Natural killer cell treated with Interleukin-12 subunit alpha and Interleukin-12 subunit beta and Interleukin-15 and Interleukin-18, amount 100 ng/mL, for 72 hours (primary cell): ENCODE measurements at places on chromosomes 2 and 18. TPM values are rescaled to one million over a fixed set of nuclear protein-coding genes. Genes with fewer than 3 reads are reported as not detected.

GRCh38 chr2:1414121-1414520 lies 858 bp downstream of the TPO start:
- DNase-seq, result no peak

The MC4R gene
- total RNA-seq, result not detected

DNA sequence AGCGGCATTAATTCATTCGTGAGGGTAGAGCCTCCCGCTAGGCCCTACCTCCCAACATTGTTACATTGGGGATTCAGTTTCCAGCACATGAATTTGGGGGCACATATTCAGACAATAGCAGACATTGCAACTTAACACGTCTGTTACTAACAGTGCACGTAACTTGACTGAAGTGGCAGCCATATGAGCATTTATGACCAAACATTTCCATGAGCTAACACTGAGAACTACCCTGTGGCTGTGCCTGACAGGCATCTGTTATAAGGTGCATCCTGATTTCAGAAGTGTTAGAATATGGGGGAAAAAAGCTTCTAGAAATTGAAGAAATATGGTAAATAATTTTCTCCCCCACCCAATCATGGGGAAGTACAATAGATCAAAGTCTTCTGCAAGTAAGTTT lies 24.5 kb downstream of the MALT1 start:
- no peak for DNase-seq

GRCh38 chr2:75342504-75343175 lies 143.3 kb upstream of the TACR1 start:
- no peak for DNase-seq

DNA sequence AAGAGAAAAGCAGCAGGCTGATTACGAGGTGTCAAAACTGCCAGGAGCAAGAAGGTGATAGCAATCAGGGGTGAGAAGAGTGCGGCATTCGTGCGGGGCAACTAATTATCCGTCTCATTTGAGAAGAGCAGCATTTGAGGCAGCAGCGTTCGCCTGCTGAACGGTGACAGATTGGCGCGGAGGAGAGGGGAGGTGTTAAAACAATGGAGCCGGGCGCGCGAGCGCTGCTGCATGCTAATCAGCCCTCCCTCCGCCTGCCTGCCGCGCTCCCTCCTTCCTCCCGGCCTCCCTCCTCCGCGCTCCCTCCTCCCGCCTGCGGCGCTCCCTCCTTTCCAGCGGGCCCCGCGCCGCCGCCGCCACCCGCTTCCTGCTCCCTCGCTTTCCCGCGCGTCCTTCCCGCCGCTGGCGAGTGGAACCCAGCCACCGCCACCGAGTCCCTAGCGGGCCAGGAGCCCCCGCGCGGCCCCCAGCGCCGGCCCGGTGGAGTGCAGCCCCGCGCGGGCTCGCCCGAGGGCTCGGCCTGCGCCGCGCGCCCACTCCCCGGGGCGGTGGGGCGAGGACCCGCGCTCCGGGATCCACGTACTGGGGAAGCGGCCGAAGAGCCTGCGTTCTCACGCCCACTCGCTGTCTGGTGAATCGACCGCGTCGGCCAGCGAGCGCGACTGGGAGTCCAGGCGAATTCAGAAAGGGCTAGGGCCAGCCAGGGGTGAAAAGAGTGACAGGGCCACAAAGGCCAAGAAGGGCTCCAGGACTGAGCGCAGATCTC lies 69.5 kb upstream of the PSMD14 start:
- peak; percentile 69 for DNase-seq

The ASIC4 gene
- 0.12 TPM for total RNA-seq

- DNase-seq, result no peak
Measured at GRCh38 chr2:37500031-37500430, 155.6 kb downstream of the QPCT start.

DNA sequence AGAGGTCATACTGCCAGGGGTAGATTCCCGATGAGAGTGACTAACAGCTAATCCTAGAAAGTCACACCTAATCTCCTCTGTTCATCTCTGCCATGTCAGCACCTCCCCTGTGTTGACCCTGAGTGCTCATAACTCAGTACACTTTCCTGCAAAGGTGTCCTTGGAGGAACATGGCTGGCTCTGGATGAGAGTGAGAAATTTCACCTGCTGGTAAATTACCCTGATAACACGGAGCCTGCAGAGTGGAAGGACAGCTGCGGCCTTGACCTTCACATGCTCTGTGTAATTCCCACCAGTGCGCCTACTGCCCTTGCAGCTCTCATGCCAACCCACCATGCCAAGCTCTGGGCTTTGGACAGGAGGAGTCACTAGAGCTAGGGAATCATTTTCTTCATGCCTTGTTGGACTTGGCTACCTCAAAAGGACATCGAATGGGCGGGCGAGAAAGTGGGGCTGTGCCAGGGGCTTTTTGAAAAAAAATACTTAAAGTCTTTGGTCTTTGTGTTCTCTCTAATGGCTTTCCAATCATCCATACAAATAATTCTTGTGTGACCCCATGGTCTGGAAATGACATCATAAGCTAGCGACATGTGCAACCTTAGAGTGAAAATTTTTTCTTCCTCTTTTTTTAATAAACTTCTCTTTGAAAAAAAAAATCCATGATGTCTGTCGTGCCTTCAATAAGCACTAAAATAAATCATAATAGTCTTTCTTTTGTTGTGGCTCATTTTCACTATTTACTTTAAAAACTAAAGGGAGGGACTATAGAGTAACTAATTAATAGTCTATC lies 319.9 kb downstream of the MYCN start:
- DNase-seq, result no peak

DNA sequence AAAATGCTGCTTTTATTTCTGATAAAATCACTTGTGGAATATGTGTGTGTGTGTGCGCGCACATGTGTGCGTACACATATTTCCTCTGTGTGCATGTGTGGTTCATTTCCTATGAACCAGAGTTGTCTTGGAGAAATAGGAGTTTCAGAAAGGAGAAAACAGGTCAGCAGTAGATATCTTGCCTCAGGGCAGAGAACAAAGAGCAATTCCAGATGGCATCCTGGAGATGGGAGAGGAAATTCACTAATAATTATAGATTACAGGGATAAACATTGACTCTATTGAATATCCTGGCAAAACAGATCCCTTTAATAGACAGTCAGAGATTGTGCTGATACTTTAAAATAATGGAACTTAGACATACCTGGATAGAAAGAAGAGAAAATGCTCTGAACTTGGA lies 298.0 kb downstream of the TRIB2 start:
- no peak for DNase-seq

- no peak for DNase-seq
Measured at GRCh38 chr2:130864830-130865800, 28.4 kb downstream of the ARHGEF4 start.

DNA sequence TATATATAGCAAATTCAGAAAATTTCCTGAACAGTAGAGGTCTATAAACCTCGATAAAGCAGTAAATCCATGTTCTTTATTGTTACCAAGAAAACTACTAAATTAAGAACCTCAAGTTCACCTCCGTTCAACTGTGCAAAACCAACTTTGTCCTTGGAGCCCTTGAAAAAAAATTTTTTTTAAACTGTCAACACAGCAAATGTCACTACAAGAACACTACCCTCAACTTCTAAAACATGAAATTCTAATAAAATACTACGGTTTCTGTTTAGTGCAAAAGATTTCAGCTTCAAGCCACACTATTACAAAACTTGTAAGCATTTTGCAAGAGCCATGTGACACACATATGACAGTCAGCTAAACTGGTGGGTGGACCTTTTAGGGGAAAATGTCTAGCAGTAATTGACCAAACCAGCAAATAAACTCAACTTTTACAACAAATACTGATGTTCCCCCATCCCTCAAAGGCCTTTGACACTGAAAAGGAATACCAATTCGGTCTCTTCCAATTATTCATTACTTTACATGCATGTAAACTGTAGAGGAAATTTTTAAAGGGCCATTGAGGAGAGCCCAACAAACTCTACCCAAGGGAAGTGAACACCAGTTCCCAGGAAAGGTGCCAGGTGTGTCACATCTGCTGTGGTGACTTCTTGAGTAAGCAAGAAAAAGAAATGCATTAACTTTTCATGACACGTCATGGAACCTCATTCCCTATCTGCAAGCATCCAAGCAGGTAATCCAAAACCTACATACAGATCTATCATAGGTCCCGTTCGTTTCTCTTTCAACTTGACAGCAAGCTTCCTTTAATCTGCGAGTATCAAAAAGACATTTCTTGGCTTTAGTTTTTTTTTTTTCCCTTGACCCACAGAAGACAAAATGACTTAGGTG lies 1.4 kb downstream of the RAB1A start:
- DNase-seq, result no peak

The ANKRD29 gene
- not detected for total RNA-seq

The CNRIP1 gene
- not detected for total RNA-seq

The ERICH2 gene
- total RNA-seq, result not detected

DNA sequence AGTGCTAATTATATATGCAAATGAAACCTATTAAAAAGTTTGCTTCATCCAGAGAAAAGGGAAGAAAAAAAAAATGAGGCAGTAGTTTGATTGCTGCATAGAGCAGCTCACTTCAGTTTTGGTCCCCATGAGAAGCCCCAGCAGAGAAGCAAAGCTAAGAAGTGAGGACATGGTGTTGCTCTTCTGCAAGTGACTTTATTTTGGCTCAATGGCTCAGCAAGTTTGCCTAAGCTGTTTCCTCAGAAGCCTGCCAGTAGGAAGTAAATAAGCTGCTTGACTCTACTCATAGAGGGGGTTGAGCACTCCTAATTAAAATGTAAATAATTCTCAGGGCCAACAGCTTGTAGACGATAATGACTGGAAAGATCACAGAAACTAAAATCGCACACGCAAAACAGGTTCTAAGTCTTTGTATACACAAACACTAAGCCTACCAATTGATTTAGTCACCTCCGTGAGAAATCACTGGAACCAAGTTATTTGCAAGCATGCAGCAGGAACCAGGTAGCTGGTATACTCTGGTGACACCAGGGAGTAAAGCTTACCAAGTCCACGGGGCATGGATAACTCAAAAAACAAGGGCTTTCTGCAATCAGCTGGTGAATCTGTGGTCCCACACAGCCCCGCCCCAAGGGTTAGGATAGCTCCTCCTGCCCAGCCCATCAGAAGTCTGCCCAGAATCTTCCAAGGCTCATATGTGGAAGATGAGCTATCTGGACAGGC lies 39.7 kb upstream of the NABP1 start:
- no peak for DNase-seq

The REEP1 gene
- not detected for total RNA-seq

The LOXHD1 gene
- not detected for total RNA-seq
